Smooth muscle cell of trachea (primary cell): ENCODE measurements at places on chromosomes 3 and 15. TPM values are rescaled to one million over a fixed set of nuclear protein-coding genes. Genes with fewer than 3 reads are reported as not detected.

The MOBP gene
- under 0.01 TPM in 1 of 2 replicates, not detected in the other for total RNA-seq

The CDCP1 gene
- 9.1 and 14.1 TPM in 2 replicates for total RNA-seq

The SEMA3G gene
- total RNA-seq = under 0.01 and 0.15 TPM in 2 replicates

The UTS2B gene
- total RNA-seq = 0.29 and 2.5 TPM in 2 replicates

The FBXO40 gene
- total RNA-seq = under 0.01 TPM in 1 of 2 replicates, not detected in the other

The DUOXA1 gene
- total RNA-seq = 0.17 TPM in 1 of 2 replicates, not detected in the other

The FEZF2 gene
- total RNA-seq = not detected in 2 replicates

The TMEM45A gene
- 29.2 and 50.8 TPM in 2 replicates for total RNA-seq

The SMARCC1 gene
- 24.0 and 31.9 TPM in 2 replicates for total RNA-seq

The UROC1 gene
- total RNA-seq = not detected in 2 replicates
